ENCODE measurements at places on chromosomes 6 and 20. TPM values are rescaled to one million over a fixed set of nuclear protein-coding genes. Genes with fewer than 3 reads are reported as not detected.

The NPEPL1 gene
- 28.5 TPM for total RNA-seq

The TPD52L1 gene
- 51.7 TPM for total RNA-seq

The YWHAB gene
- 165 TPM for total RNA-seq

The LRRC73 gene
- total RNA-seq: 0.69 TPM

The FYN gene
- 87.0 TPM for total RNA-seq
